ENCODE measurements at places on chromosomes 6 and 20.

- no peak for DNase-seq
Observed at GRCh38 chr6:21046276-21046675, 512.0 kb downstream of the CDKAL1 start.

GRCh38 chr6:43776799-43777776, 7.1 kb downstream of the VEGFA start:
- DNase-seq, result no peak

- DNase-seq, result no peak
Observed at GRCh38 chr6:40176152-40176551, 241.9 kb upstream of the MOCS1 start.

- no peak for DNase-seq
Observed at GRCh38 chr20:62002882-62003480, 62.7 kb downstream of the TAF4 start.

- DNase-seq, result no peak
Observed at GRCh38 chr6:150169609-150170008, 26.8 kb downstream of the PPP1R14C start.

- DNase-seq, result no peak
Observed at GRCh38 chr6:106184629-106185028, 98.5 kb downstream of the PRDM1 start.

GRCh38 chr20:59676126-59676850, 71.9 kb downstream of the PHACTR3 start:
- DNase-seq, result no peak

GRCh38 chr6:82589509-82590206, 226.0 kb downstream of the TPBG start:
- peak; percentile 4 for DNase-seq

GRCh38 chr6:157525292-157525889, 144.4 kb downstream of the ZDHHC14 start:
- no peak for DNase-seq

DNA sequence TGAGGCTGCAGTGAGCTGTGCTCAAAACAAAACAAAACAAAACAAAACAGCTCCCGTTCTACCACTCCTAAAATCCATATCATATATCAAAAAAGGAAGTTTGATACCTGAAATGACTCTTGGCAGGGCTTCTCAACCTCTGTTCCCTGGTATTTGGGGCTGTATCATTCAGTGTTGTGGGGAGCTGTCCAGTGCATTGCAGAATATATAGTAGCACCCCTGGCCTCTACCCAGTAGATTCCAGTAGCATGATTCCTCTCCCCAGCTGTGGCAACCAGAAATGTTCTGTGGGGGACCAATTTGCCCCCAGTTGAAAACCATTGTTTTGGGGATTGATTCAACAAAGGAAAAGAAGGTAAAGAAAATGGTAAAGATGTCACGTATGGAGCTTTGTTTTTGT, 238.9 kb downstream of the PRL start:
- no peak for DNase-seq

- no peak for DNase-seq
Observed at GRCh38 chr20:45462711-45463509, 6.6 kb upstream of the WFDC2 start.

DNA sequence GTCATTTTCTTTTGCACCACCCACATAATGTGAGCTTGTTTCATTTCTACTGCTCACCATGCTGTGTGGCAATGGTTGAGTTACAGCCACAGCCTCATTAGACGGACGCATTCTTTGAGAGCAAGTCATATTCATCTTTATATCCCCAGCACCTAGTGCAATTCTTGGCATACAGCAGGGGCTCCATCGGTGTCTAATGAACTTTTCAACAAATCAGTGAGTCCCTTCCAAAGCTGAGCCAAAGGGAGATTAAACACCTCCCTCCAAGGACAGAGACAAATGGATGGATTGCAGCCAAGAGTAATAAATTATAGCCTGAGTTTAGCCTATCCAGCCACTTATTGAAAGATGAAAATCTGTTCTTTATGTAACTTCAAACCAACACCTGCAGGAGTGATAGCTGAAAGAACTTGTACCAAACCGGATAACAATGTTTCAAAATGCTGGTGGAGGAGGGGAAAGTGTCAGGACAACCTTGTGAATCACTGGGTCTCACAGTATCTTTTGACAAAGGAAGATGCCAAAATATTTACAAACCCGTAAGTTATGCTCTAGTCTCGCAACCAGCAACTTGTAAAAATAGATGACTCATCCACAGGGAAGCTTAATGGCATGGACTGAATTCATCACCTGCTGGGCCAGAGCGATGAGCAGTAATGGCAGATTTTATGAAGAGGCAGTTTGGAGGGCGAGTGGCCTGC, 139.0 kb downstream of the PXDC1 start:
- peak; percentile 27 for DNase-seq

DNA sequence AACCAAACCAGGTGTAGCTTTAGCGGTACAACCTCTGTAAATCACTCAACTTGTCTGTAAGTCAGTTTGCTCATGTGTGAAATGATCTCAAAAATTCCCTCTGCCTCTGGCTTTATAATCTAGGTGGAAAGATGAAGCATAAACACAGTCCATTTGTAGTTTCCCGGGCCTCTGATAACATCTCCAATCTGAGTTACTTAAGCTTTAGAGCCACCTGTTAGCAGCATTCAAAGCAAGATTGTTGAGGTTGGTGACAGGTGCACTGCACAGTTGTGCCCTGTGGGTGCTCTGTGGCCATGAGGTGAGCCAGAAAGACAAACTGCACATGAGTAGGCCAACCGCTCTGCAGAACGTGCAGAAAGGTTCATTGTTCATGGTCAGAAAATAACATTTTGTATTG, 53.7 kb downstream of the MOCS1 start:
- DNase-seq, result no peak

DNA sequence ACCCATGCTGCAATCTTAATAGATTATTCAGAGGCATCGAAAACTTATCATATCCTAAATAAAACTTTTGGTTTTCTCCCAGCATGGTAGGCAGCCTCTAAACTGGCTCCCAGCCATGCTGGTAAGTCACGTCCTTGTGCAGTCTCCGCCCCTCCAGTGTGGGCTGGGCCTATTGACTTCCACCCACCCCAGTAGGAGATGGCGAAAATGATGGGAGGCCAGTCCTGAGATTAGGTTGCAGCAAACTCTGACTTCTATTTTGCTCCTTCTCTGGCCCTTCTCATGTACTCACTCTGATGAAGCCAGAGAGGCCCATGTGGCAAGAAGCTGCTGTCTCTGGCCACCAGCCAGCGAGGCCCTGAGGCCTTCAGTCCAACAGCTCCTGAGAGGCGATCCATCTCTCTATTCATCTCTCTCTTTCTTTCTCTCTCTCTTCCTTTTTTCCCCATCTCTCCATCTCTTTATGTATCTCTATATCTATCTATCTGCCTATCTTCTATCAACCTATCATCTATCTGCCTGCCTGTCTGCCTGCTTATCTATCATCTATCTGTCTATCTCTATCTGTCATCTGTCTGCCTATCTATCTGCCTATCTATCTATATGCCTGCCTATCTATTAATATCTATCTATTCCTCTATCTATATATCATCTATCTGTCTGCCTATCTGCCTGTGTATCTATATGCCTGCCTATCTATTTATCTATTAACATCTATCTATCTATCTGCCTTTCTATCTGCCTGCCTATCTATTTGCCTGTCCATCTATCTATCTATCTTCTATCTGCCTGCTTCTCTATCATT, 52.7 kb upstream of the STX16 start:
- peak; percentile 36 for DNase-seq

- no peak for DNase-seq
Observed at GRCh38 chr6:163085426-163085825, 329.1 kb upstream of the QKI start.

DNA sequence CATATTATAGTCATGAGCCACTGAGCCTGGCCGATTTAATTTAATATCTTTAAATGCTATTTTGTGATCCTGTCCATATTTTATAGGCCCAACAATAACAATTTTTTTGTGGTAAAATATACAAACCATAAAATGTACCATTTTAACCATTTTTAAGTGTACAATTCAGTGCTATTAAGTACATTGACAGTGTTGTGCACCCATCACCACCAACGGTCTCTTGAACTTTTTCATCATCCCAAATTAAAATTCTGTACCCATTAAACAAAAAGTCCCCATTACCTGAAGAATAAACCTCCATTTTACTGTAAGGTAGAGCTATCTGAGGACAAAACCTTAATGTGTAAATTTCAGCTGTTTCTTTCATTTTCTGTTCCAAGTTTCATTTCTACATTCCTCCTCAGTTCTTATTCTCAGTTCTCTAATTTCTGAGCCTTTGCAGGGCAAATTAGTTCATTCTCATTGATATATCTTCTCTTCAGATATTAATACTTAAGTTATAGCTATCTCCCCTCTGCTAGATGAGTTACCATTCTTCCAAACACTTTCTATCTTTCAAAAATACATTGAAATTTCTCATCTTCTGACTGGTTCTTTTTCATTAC, 10.3 kb downstream of the MTO1 start:
- DNase-seq, result no peak

GRCh38 chr20:32493356-32493755, 91.8 kb downstream of the NOL4L start:
- no peak for DNase-seq

DNA sequence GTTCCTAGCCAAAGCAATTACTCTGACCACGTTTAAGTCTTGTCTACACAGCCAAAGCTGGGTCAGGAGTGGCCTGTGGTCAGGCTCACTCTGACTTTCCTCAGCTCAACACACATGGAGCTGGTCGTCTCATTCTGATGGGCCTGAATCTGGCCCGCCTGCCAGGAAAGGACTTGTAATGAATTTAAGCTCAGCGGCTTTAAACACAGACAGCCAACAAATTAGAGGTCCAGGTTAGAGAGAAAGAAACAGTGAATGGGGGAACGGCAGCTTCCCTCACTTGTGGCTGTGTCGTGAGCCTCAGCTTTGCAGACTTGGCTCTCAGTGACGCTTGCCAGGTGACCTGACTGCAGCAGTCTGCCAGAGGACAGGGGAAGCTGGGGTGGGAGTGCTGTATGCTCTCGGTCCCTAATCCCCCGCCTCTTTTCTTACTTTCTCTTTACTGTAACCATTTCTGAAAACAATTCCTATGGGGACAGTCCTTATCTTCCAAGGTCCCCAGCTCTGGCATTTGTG, 121.9 kb upstream of the AGPAT4 start:
- no peak for DNase-seq

DNA sequence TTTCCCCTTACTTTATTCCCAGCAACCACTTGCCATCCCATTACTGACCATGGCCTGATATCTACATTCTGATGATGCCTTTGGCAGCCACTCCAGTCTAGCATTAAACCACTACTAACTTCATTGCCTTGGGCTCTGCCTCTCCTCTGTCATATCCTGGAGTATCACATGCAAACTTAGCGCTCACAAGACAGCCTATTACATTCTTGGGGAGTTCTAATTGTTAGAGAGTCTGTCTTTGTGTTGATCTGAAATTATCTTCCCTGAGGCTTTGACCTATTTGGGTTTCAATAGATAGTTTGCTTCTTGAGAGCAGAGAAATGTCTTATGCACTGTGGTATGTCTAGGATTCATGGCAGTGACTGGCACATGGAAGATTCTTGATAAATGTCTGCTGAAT, 40.5 kb upstream of the RAB32 start:
- DNase-seq, result no peak

- no peak for DNase-seq
Observed at GRCh38 chr6:160285541-160286105, 27.0 kb upstream of the SLC22A2 start.

Measured in AG04450 (cell line).